ENCODE measurements at places on chromosomes 3 and 15. TPM values are rescaled to one million over a fixed set of nuclear protein-coding genes. Genes with fewer than 3 reads are reported as not detected.

Gene CADM2
- 0.15 TPM for total RNA-seq

Gene JMJD7
- 5.9 TPM for total RNA-seq

Gene MESP2
- total RNA-seq = 1.3 TPM

Gene TMC3
- not detected for total RNA-seq

Gene DLL4
- under 0.01 TPM for total RNA-seq

Gene FBXL2
- 12.3 TPM for total RNA-seq

Gene CSPG5
- total RNA-seq = 0.17 TPM

Gene EMC7
- 40.5 TPM for total RNA-seq

Gene CCDC12
- total RNA-seq = 24.7 TPM

Gene LSAMP
- total RNA-seq = 2.0 TPM

Gene CYP11A1
- total RNA-seq = 0.84 TPM

Gene SEMA3F
- total RNA-seq = 40.2 TPM

Gene MAP6D1
- 3.2 TPM for total RNA-seq

Gene SLC22A13
- total RNA-seq = not detected

Gene RTP3
- not detected for total RNA-seq

Gene SEMA3G
- total RNA-seq = not detected

Gene FBXO40
- total RNA-seq = not detected

Gene HES1
- not detected for total RNA-seq

Gene OIP5
- 21.3 TPM for total RNA-seq

Gene CEP97
- 7.7 TPM for total RNA-seq

Gene ATP8B4
- total RNA-seq = 0.34 TPM

Gene OR5K2
- total RNA-seq = not detected

Gene B3GALNT1
- 23.2 TPM for total RNA-seq

Data from bronchus fibroblast of lung (primary cell).